ENCODE measurements at places on chromosomes 3 and 15.

DNA sequence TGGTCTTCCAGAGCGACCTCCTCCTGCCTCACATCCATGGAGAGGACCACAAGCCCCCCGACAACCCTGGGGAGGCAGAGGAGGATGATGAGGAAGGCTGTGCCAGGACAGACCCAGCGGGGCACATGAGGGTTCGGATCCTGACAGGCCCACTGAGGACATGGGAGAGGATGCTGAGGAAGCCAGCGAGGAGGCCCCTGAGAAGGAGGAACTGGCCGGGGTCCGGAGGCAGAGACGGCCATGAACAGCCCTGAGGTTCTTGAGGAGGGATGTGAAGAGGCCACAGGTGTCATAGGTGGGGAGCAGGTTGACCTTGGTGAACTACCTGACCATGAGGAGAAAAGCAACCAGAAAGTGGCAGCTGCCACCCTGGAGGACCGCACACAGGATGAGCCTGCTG is 54.9 kb upstream of the WNT7A start:
- no peak for DNase-seq

GRCh38 chr3:40179016-40179415 is 130.5 kb upstream of the EIF1B start:
- peak; percentile 65 for DNase-seq

DNA sequence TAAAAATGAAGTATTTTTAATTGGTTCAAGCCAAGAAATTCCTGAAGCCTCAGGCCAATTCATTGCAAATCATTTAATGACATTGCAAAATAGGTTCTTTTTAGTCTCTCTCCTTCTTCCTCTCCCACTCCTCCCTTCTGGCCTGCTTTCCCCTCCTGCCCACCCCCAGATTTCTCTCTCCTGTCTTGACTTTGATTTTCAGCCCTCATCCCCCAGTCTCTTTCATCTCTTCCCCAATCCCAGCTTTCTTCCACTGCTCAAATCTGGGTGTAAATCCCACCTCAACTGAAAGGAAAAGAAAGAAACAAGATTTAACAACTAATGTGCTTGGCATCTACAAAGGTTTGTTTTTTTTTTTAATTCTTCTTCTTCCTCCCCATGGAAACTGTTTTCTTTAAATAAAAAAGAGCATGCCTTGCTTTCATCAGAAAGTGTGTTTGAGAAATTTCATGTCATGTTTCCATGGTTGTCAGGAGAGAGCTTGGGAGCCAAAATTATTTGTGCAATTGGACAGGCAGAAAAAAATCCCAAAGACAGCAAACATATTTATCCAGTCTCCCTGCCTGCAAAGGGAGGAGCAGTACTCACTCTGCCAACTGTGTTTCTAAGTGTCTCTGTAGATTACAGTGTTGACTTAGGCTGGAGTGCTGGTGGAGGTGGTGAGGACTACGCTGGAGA is 50.4 kb downstream of the BOC start:
- peak; percentile 40 for DNase-seq

- no peak for DNase-seq
Observed at GRCh38 chr3:7249493-7250076, 388.7 kb downstream of the GRM7 start.

DNA sequence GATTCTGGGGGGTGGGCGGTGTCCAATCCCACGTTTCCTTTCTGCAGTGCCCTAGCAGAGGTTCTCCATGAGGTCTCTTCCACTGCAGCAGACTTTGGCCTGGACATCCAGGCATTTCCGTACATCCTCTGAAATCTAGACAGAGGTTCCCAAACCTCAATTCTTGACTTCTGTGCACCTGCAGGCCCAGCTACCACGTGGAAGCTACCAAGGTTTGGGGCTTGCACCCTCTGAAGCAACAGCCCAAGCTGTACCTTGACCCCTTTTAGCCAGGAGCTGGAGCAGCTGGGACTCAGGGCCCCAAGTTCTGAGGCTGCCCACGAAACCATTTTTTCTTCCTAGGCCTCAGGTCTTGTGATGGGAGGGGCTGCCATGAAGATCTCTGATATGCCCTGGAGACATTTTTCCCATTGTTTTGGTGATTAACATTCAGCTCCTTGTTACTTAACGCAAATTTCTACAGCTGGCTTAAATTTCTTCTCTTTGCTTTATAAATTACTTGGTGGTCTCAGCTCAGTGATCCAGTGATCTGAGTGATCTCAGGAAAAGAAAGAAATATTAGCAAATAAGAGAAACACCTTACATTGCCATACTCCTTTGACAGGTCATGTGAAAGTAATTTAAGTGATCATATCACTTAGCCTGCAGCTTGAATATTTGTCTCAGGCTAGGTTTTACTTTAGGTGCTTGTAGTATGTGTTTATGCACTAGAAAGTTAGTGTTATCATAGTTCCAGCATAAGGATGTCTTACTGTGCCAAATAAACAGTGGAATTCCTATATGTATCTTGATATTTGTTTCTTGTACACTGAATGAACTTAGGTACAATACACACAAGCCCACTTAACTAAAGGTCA is 3.0 kb downstream of the SNAP23 start:
- DNase-seq: no peak

DNA sequence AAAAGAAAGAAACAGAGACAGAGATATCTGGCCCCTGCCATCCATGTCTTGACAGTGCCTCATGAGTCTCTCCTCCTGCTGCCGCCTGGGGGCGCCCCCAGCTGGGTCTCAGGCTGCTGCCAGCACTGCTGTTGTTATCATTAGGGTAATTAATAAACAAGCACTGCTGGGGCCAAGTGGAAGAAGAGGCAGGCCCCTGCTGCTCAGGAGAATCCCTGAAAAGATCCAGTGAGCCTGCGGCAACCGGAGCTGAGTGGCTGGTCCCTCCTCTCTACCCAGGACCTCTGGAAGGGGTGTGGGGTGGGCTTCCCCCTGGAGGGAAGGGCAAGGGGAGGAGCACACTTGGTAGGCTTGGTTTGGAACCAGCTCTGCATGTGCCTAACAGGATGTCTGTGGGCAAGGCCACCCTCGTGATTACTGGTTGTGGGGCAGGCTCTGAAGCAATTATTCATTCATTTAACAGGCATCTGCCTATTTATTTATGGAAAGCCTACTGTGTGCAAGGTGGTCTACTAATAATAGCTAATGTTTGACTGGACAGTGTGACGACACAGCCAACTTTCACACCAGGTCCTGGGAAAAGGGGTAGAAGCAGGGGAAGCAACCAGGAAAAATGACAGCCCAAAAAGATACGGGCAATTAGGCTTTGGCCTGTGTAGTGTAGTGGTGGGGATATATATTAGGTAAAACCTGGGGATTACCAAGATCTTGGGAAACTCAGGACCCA is 1.2 kb upstream of the TYRO3 start:
- DNase-seq: peak; percentile 75

DNA sequence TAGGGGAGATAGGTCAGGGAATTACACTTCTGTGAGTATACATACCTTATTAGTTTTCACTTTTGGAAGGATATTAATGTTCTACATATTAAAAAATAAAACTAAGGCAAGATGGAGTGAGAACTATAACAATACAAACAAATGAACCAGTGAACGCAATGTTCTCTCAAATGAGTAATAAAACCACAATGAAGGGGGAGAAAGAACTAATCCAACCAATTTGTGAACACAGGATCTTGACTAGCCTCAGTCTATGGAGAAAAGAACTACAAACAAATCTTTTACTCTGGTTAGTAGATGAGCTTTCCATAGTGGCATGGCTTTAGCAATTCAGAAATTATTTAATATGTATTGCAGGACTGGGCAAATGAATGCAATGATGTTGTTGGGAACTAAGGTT is 26.9 kb upstream of the ATOSA start:
- no peak for DNase-seq
